ENCODE measurements at places on chromosomes 11 and 22.
A peak's percentile ranks its signal among the peaks of the same experiment; 100 is the strongest.

- DNase-seq = peak; percentile 52
These were observed 101.1 kb downstream of the GRIK4 start for GRCh38 chr11:120612513-120613263.

DNA sequence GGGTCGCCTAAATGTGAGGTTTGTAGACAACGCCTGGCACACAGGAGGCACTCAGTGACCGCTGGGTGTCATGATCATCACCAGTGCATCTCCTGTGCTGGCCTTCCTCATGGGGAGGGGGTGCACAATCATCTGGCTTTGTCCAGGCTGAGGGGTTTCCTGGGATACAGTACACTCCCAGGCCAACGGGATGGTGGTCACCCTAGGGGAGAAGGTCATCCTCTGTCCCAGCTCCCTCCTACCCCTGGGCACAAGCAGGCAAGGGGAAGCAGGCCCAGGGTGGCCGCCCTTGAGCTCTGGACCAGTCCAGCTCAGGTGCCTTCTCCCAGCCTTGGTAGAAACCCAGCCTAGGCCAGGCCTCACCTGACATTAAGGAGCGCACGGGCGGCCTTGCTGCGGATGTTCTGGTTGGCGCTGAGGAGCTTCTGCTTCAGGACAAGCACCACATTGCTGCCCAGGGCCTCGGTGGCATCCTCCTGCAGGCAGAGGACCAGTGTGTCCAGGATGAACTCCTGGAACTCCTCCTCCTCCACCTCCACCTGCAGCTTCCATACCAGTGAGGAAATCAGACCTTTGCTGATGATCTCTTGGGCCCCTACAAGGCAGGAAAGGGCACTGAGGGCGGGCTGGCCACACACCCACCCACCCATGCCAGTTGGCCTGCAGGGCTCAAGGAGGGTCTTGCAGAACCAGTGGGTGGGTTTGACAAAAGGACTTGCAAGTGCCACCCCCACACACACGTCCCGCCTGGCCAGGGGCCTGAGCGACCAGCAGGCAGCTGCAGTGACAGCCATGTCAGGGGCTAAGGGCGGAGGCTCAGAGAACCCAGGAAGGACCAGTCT is 6.6 kb upstream of the GNAZ start:
- no peak for DNase-seq

DNA sequence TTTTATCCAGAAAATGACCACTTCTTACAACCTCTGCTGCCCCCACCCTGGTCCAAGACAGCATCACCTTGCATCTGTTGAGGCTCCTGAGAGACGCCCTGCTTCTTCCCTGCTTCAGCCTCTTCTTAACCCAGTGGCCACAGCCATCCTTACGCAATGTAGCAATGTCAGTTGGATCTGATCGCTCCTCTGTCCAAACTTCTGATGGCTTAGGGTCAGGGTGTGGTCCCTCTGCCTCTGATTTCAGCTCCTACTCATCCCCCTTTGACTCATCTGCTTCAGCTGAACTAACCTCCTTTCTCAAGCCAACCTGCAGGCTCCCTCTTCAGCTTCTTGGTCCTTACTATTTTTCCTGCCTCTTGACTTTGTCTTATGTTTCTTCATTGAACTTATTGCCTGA is 280.8 kb downstream of the KIRREL3 start:
- no peak for DNase-seq

DNA sequence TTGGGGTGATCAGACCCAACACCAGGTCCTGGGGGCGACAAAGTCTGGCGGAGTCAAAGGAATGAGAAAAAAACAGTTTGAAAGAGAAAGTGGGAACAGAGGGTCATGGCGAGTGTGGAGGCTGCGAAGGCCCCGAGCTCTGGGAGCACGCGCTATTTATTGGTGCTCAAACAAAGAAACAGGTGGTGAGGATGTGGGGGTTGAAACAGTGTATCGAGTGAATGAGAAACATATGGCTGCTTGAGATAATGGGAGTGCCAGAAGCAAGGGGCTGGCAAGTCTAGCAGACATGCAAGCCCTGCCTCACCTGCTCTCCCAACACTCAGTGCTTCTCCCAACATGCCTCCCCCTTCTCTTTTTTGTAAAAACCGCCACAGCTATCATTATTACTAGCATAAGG is 7.8 kb upstream of the DUSP18 start:
- peak; percentile 68 for DNase-seq

DNA sequence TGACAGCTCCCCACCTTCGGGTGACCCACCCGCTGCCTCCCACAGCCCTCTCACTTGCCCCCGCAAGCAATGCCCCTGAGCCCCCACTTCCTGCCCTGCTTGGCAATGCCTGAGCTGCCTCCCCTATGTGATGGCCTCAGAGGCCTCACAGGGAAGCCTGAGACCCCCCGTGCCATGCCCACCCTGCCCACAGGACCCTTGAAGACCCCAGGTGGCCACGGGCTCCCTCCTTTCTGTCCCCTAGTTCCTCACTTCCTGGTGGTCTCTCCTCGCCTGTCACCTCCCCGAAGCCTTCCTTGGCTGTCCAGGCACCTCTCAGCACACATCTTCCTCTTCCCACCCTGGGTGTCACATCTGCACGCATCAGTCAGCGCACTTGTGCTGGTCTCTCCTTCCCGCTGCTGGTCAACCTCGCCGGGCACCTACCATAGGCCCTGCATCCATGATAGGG is 90.5 kb downstream of the BRD1 start:
- no peak for DNase-seq

DNA sequence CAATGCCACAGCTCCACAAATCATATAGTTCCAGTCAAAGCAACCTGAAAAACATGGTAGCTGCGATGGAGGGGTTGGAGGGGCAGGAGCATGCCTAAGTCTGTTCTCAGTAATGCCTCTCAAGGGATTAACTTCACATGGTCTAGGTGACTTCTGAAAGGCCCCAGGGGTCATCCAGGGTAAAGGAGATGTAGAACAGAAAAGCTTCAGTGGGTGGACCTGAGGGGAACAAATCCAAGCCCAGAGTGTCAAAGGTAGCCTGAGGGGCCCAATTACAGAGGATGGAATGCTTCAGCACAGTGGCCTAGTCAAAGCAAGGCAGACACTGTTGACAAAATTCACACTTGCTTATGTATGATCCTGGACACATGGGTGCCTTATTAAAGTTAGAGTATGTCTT is 23.3 kb downstream of the OR4D9 start:
- DNase-seq = peak; percentile 72

- DNase-seq = no peak
These were observed 910 bp downstream of the CLTCL1 start for GRCh38 chr22:19290400-19291217.

Data from WERI-Rb-1 (cell line).